ENCODE measurements at places on chromosomes 2 and 18. TPM values are rescaled to one million over a fixed set of nuclear protein-coding genes. Genes with fewer than 3 reads are reported as not detected.

- no peak for DNase-seq
These were observed 28.0 kb downstream of the TANC1 start for GRCh38 chr2:158996378-158996993.

Gene RPS27A
- total RNA-seq = 725 TPM

- DNase-seq = no peak
These were observed 13.9 kb upstream of the UGP2 start for GRCh38 chr2:63827749-63828148.

Gene FAM237A
- total RNA-seq = not detected

DNA sequence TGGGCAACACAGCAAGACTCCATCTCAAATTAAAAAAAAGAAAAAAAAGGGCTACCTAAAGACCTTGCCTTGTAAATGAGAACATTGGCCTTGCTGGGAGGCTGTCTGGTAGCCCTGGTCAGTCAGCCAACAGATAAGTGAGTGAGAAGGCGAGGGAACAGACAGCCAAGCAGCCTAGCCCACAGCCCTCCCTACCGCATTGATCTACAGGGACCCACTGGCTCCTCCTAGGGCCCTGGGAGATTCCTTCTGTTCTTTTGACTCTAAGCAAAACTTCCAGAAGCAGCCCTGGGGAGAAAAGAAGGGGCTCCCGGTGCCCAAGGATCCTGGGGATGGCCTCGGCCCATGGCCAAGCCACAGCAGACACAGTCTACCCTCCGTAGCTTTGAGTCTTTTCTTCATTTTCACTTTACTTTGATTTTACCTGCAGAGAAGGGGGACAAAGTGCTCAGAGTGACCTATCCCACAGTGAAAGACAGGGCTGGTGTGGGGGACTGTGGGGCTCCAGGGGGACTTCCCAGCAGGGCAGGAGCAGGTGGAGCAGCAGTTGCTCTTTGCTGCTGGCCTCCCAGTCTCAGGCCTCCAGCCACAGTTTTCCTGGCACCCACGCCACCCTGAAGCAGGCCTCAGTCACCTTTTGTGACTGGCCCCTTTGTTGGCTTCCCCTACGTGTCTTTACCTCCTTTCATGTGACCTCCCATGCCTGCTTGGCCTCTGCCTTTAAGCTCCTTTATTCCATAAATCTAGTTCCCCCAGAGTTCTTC lies 5.1 kb downstream of the CEP68 start:
- DNase-seq = no peak

- no peak for DNase-seq
These were observed 73.6 kb downstream of the EN1 start for GRCh38 chr2:118773826-118774225.

DNA sequence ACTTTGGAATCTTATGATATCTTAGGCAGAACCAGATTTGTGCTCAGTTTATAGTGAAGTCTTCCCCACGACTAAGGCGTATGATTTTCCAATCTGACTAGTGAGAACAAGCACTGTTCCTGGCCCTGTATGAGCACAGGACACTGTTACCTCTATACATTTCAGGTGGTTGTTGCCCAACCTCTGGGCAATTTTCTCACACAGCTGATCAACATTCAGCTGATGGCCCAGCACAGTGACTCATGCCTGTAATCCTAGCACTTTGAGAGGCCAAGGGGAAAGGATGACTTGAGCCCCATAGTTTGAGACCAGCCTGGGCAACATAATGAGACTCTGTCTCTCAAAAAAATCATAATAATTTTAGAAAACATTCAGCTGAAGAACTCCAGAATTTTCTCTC lies 119.5 kb downstream of the ASXL3 start:
- no peak for DNase-seq

DNA sequence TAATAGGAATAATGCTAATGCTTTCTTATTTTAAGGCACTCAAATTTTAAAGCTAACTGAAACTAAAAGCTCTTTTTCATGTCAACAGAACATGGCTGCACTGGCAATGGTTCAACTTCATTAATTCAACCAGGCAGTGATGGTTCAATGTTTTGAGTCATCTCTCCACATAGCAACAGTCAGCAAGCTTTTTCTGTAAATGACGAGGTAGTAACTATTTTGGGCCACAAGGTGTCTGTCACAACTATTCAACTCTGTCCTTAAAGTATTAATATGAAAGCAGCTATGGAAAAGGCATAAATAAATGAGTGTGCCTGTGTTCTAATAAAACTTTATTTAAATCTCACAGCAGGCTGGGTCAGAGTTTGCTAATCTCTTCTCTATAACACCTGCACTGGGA lies 1425.6 kb upstream of the PIK3C3 start:
- no peak for DNase-seq

DNA sequence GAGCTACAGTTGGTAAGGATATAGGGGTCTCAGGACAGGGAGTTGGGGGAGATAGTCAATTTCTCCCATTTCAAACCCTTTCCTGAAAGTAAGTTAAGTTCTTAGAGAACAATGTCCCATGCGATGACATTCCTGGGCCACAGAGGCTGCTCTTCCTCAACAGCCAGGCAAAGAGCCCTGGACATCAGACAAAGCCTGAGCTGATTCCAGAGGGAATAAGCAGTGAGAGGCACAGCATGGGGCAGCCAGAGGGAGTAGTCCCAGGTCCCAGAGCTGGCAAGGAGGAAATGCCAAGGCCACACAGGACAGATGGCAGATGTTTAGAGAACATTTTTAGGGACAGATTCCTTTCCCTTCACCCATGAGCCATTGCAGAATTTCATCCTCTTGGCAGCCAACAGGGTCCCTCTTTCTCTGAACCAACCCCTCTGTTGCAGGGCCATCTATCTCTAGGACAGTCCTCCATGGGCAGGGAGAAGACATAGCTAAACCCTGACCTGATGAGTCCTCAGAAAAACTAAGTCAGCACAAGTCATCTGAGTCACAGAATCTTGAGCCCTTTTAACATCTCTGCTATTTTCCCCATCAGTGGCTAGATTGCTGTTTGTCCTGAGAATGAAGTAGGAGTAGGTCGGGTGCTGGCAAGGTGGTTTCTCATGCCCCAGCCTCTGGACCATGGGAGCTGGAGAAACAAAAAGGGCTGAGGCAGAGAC lies 81.6 kb upstream of the STPG4 start:
- DNase-seq = no peak

DNA sequence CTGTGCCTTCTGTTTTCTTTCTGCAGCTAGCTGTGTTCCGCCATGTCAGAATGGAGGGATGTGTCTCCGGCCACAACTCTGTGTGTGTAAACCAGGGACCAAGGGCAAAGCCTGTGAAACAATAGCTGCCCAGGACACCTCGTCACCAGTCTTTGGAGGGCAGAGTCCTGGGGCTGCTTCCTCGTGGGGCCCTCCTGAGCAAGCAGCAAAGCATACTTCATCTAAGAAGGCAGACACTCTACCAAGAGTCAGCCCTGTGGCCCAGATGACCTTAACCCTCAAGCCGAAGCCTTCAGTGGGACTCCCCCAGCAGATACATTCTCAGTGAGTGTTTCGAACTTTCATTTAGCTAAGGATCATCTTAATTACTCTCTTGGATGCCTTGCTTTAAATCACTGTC lies 74.1 kb downstream of the LTBP1 start:
- no peak for DNase-seq

- peak; percentile 10 for DNase-seq
These were observed 30.2 kb downstream of the COPS7B start for GRCh38 chr2:231816327-231817026.

DNA sequence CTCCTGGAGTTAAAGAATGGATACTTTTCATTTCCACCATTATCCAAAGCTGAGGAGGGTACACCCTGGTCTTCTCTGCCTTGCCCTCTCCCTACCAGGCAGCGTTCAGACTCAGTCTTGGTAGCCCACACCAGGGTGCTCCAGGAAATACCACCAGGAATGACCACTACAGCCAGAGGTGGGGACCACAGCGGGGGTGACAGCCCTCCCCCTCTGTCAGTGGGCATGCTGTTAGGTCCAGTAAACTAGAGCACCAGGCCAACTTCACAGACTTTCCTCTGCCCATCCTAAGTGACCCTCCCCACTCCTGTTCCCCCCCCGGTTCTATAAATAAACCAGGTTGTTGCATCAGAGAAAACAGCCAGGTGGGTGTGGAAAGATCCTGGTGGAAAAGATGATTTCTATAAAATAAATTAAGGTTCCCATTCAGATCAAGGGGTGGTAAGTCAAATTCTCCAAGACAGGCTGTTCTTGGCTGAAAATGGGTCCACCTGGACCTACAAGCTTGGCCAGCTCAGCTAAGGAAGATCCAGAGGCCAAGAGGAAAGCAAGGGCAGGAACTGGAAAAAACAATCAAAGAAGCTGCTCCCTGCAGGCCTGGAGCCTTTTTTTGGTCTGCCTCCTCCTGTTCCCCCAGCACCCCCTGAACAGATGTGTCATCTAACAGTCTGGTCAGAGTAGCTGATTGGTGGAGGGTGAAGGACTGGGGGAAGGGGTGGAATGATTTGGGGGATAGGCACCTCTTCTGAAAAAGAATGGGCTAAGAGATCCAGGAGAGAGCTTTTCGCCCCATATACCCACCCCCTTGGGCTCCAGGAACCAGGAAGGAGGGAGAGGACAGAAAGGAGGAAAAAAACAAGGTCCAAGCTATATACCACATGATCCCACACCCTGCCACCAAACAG lies 2.3 kb downstream of the RAB11FIP5 start:
- DNase-seq = no peak

GRCh38 chr2:223914324-223914723 lies 30.8 kb downstream of the WDFY1 start:
- no peak for DNase-seq

DNA sequence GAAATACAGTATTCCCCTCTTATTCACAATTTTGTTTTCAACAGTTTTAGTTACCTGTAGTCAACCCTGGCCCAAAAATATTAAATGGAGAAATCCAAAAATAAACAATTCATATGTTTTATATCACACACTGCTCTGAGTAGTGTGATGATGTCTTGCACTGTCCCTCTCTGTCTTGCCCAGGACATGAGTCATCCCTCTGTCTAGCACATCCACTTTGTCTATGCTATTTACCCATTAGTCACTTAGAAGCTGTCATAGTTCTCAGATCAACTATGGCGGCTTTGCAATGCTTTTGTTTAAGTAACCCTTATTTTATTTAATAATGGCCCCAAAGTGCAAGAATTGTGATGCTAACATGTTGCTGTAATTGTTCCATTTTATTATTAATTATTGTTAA lies 380.6 kb upstream of the REG3G start:
- DNase-seq = no peak

DNA sequence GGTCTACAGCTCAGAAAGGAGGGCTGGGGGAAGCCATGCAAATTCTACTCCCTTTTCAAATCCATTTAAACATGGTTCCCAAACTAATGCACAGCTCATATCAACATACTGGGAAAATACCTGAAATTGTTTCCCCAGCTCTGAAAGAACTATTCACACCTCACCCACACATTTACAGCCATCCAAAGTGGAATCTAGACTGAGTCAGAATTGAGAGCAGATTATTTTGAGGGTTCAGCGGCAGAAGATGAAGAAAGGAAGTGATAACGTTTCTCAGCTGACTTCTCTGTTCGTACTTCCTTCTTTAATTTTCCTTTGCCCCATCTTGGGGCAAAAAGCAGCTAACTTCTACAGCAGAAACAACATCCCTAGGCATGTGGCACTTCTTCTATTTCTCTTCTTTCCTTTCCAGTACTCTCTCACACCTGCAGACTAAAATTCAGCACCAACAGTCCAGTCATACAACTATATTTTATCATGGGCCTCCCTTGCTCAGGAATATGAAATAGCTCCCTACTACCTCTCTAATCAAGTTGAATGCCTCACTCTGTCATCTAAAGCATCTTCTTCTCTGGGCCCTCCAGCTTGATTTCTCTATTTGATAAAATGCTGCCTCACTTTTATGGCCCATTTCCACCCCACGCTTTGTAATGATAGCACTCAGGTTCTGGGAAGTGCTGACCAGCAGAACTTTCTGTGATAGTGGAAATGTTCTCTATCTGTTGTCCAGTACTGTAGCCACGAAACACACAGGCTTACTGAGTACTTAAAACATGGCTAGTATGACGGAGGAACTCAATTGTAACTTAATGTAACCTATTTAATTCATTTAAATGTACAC lies 35.9 kb downstream of the ARHGAP25 start:
- no peak for DNase-seq

GRCh38 chr18:23012249-23012648 lies 79.1 kb downstream of the RBBP8 start:
- no peak for DNase-seq

DNA sequence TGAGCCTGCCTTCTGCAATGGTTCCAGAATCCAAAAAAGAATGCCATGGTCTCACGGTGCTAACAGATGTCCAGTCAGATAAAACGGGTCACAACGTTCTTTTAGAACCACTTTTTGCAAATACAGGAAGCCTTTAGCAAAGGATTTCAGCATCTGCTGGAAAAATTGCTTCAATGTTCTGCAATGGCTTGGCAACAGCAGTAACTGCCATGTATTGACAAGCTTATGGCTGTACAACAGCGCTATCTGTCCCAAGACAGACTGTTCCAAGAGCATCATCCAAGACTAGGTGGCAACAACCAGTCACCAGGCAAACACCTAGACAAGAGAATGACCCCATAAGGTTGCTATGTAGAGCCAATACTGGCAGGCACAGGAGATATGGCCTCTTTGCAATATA lies 37.6 kb upstream of the RIOK3 start:
- no peak for DNase-seq

- DNase-seq = no peak
These were observed 214.6 kb upstream of the LRRTM1 start for GRCh38 chr2:80519121-80519643.

DNA sequence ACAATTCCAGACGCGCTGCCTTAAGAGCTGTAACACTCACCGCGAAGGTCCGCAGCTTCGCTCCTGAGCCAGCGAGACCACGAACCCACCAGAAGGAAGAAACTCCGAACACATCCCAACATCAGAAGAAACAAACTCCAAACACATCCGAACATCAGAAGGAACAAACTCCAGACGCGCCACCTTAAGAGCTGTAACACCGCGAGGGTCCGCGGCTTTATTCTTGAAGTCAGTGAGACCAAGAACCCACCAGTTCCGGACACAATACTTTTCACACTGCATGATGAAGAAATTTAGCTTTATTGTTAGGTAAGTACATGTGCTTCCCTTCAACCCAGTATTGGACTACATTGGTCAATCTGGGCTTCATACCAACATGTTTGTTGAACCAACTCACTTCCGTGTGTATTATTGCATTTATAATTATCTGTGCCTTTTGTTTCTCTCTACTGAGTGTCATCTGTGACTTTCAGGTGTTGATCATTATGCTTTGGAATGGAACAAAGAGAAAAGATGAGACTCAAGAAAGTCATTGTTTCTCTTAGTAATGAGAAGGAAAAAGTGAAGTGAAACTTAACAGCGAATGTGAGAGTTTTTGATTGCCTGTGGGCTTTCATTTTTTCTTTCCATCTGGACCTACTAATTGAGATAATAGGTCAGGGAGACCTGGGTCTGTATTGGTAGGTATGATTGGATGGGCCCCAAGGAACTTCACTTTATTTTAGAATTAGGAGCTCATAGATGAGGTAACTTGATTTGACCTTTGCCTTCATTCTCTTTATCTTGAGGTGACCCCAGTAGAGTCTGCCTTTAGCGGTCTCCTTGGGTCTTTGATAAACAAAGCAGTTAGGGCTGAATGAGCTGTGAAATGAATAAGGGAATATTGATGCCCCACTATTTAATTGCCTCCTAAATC lies 76.1 kb upstream of the CAVIN2 start:
- DNase-seq = no peak

- DNase-seq = no peak
These were observed 102.6 kb upstream of the NYAP2 start for GRCh38 chr2:225296951-225297350.

Gene LAMA1
- total RNA-seq = 6.1 TPM
